ENCODE measurements at places on chromosomes 7 and 10. TPM values are rescaled to one million over a fixed set of nuclear protein-coding genes. Genes with fewer than 3 reads are reported as not detected.

GRCh38 chr10:10397906-10398305, 619.8 kb upstream of the CELF2 start:
- no peak for DNase-seq
- H3K4me3 ChIP-seq: no peak overlapping the region
- H3K27me3 ChIP-seq: no peaks in the 10 kb centered on the region
- no peak overlapping the region for H3K27ac ChIP-seq
- no peaks in the 10 kb centered on the region for H3K36me3 ChIP-seq

GRCh38 chr10:102669206-102670064, 25.2 kb downstream of the TRIM8 start:
- no peak overlapping the region for H3K4me3 ChIP-seq
- peak overlapping the region; percentile 80 for H3K27ac ChIP-seq
- H3K36me3 ChIP-seq: no peaks in the 10 kb centered on the region
- peaks cover 38% of the 10 kb centered on the region for H3K4me1 ChIP-seq

GRCh38 chr10:74921744-74922143, 95.3 kb downstream of the KAT6B start:
- no peaks in the 10 kb centered on the region for H3K27me3 ChIP-seq
- H3K4me3 ChIP-seq: no peak overlapping the region
- no peak overlapping the region for H3K27ac ChIP-seq
- peaks cover 49% of the 10 kb centered on the region for H3K4me1 ChIP-seq

DNA sequence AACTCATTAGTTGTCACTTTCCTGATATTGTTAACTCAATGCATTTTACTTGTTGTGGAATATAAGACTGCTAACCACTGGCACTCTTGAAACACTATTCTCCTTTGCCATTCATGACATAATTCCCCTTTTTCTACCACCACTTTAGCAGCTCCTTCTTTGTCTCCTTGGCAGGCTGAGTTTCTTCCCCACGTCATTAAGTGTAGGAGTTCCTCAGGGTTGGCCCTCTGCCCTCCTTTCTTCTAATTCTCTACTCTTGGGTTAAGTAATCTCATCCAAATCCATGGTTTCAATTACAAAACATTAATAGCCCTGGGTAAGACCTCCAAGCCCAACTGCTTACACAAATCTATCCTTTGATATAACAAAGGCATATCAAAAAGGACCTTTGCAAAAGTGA, 175.1 kb downstream of the HGF start:
- H3K27ac ChIP-seq: no peak overlapping the region
- H3K27me3 ChIP-seq: no peaks in the 10 kb centered on the region

DNA sequence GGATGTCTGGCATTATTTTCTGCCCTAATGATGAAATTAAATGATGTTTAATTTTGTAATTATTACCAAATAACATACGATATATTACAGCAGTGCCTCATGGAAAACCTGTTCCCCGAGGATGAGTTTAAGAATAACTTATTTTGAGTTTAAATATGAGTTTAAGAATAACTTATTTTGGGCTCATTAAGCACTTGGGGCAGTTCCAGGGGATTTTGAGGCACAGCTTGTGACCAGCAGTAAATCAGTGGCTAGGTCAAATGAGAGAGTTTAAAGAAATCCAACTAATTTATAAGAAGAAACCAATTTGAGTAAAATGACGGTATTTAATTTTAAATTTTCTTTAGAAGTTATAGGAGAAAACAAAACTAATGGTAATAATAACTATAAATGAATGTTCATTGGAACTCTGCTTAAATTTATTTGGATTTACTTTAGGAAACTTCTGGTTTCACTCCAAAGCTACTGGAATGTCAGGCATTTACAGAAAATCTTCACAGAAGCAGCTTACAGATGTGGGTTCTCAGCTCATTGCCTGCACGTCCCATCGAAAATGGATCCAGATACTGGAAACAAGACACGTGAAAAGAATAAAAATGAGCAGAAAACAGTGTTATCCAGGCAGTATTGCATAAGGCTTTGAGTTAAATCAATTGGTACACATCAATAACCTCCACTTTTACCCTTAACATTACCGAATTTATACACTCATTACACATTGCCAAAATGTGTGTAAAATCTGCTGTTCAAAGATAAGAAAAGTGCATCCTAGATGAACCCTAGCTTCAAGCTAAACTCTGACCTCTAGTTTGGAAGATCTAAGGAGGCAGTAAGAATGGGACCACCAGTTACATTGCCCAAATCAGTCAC, 784.5 kb upstream of the IGFBP3 start:
- no peaks in the 10 kb centered on the region for H3K27me3 ChIP-seq
- no peak overlapping the region for H3K27ac ChIP-seq
- no peak overlapping the region for H3K4me3 ChIP-seq
- no peaks in the 10 kb centered on the region for H3K36me3 ChIP-seq

The LRMDA gene
- total RNA-seq: 12.8 TPM

The BTAF1 gene
- 65.0 TPM for total RNA-seq

The SEMA3C gene
- total RNA-seq: 53.5 TPM
